ENCODE measurements at places on chromosomes 3 and 15.

DNA sequence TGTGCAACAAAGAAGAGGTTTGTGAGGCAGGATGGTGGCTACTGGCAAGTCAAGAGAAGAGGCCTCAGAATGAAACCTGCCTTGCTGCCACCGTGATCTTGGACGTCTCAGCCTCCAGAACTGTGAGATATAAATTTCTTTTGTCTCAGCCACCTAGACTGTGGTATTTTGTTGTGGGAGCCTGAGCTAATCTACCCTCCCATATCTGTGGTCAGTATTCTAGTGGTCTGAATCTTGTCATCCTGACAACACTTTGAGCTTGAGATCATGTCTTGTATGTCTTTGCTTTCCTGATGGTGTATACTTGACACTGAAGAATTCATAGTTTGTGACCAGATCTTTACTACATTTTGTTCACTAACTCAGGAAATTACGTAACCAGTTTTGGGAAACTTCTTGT, 240.6 kb upstream of the GOLIM4 start:
- DNase-seq, result no peak

DNA sequence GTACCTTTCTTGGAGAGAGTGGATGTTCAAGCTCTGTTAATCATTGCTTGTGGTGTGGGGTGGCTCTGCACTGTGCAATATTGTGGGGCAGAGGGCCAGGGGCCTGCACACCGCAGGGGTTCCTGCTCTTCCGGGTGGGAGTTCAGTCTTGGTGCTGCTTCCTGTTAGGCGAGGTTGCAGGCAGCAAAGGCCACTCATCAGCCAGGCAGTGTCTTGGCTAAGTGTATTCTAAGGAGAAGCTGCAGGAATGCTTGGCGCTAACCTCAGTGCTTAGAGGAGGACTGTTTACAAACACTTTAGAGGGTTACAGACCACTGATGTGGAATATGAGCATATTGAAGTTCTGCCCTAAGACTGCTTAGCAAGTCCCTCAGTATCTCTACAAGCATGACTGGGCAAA, 81.7 kb downstream of the CEP63 start:
- no peak for DNase-seq

DNA sequence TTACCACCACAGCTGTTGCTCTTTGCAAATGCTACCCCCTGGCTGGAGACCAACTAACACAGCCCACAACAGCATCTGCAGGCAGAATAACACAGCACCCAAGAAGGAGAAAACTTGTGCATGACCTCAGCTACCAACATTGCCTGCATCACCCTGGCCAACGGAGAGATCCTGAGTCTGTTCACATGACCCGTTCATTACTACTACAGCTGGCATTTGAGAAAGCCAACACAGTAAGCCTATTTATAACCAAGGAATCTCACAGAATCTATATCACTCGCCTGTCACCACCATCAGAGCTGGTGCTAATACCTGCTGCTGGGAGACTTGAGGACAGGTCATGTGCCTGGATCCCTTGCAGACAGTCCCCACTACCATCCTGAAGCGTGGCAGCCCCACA, 215.2 kb downstream of the POLQ start:
- no peak for DNase-seq

DNA sequence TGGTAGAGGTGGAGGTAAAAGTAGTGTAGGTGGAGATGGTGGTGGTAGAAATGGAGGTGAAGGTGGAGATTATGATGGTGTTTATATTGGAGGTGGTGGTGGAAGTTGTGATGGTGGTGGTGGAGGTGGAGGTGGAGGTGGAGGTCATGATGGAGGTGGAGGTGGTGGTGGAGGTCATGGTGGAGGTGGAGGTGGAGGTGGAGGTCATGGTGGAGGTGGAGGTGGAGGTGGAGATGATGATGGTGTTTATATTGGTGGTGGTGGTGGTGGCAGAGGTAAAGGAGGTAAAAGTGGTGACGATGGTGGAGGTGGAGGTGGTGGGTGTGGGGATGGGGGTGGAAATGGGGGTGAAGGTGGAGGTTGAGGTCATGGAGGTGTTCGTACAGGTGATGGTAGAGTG, 107.8 kb downstream of the ASB7 start:
- no peak for DNase-seq

GRCh38 chr3:170497207-170498095, 78.8 kb downstream of the CLDN11 start:
- DNase-seq, result no peak

DNA sequence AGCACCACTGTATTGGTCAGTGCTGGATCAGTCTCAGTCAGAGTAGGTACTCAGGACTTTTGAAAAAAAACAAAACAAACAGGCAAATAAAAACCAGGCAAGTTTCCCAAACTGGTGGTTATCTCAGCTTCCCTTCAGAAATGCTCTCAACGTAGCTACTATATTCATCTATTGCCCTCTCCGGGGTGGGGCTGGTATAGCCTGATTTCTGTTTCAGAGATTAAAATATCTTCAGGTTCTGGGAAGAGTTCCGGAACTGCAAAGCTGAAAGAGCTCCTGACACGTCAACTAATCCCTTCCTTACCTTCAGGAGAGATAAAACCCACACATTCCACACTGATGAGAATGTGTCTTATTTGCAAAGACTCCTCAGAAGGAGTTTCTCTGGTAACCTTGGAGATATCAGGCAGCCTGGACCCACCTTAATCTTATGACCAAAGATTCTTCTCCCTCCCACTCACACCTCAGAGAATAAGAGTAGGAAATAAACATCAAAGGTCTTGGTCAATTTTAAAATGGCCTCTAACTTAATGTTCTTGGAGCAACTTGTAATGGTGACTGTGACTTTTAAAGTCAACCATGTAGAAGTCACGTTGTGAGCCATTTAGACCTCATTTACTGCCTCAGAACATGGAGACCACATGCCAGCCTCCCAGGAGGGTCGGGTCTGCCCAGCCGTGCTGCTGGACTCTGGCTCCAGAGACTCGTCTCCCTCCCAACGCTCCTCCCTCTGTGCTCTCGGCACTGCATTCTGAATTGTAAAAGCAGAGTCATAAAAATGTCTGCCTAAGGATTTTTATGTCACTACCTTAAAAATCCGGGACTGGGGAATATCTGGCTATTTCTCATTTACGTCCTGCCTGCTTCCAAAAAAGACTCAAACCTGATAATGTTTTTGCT, 53.8 kb downstream of the CDCP1 start:
- no peak for DNase-seq

GRCh38 chr3:161343986-161344385, 27.3 kb downstream of the SPTSSB start:
- no peak for DNase-seq

DNA sequence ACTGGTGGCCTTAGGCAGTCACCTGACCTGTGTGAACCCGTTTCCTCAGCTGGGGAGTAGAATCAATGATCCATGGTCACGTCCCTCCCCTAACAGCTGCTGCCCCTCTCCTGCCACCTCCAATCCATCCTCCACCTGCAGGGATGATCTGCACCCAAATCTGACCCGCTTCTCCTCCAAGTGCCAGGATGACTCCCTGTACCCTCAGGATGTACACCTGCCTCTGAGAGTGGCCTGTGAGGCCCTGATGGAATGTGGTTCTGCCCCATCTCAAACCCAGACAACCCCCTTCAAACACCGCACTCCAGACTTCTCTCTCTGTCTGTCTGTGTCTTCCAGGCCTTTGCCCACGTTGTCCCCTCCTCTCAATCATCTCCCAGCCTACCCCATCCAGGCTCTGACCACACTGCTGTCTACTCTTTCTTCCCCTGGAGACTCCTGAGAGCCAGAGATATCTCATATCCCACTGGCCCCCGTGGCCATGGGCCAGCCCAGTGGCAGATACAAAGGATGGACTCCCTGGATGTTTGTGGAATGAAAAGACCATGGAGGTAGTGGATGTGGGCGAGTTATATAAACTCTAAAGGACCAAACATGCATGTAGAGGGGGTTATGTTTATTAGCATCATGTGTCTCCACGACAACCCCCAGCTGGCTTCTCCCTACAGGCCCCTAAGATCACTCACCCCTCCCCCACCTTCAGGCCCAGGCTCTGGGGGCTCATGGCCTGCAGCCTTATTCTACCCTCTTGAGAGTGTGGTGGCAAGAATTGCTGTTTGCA, 84.9 kb downstream of the SMAD6 start:
- no peak for DNase-seq

GRCh38 chr3:150762662-150763121, 277 bp downstream of the SIAH2 start:
- no peak for DNase-seq

DNA sequence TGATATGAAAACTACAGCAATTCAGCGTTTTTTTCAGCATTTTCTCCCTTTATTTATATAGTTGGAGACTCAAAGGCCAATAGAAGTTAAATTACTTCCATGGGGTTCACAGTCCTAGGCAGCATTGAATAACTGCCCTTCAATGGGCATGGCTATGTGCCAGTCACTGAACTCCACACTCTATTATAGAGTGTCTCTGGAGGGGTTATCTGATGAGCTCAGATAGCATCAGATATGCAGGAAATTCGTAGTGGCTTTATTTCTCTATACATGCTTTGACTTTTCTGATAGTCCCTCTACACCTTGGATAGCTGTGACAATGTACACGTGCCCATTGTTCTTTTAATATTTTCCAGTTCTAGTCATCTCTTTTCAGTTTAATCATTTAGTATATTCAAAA, 396.9 kb upstream of the CBLB start:
- no peak for DNase-seq

DNA sequence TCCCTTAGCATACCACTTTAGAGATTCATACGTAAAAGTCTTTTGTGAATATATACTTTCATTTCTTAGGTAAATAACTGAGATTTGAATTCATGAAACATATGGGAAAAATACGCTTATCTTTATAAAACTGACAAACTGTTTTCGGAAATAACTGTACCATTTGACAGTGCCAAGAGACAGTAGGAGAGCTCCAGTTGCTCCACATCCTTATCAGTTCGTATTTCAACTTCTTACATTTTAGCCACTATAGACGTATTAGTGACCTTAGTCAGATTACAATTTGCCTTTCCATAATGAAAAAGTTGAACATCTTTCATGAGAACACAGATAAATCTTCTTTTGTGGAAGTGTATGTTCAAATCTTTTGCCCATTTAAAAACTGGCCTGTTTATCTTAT, 133.5 kb downstream of the NR2E3 start:
- no peak for DNase-seq

DNA sequence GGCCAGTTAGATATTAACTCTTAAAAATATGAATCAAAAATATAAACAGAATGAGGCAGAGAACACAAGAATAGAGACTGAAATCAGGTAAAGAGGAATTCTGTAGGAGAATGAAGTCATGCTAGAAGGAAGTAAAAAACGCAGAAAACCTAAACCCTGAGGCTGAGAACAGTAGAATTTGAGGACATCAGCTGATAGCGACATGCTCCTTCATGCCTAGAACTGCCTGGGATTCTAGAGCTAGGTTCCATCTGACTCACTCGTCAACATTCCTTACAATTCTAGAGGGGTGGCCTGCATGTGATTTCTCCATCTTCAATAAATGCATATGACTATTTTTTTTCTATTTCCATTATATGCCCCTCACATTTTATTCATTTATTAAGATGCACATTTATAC, 343.0 kb downstream of the ROBO1 start:
- DNase-seq, result no peak

DNA sequence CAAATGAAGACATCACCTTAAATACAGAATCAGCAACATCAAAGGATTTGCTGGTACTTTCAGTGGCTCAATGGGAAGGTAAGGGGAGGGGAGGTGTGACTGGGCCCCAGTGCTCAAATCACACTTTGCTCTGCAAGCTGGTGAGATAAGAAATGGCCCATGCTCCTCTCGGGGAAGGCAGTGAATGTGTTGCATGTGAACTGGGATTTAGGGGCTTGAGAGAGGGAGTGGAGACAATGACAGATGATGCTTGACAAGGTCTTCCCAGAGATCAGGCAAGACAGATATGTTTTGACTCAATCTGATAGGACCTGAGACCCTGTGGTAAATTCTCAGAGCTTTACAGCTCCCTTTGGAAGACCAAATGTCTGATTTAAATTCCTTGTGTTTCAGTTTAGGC, 233.0 kb upstream of the PROK2 start:
- no peak for DNase-seq

DNA sequence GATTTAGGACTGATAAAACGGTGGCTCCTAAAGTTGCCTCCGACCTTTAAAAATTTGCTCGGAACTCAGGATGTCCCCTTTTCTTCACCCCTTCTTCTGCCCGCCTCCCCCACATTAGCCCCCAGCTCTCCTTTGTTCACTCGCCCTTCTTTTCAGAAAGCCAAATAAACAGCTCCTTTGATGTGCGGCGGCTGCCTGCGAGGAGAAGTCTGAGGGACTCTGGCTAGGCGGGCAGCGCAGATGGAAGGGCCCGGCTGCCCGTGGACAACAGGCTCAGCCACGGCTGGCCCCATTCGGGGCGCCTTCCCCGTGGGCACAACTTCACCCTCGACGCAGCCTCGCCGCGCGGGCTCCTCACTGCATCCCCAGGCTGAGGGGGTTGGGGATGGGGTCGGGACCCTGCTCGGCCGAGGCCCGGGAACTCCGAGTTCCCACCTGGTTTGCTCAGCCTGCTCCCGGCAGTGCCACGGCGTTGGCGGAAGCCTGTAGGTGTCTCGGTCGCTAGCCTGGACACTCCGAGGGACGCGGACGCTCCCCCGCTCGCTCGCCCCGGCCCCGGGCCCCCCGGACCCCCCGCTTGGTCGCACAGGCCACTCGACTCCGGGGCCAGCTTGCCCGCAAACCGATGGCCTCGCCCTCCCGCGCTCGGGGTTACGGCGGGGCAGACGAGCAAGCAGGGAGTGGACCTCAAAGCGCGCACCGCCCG, 897 bp upstream of the TLE3 start:
- peak; percentile 22 for DNase-seq

GRCh38 chr3:30400926-30401325, 205.5 kb upstream of the TGFBR2 start:
- no peak for DNase-seq

DNA sequence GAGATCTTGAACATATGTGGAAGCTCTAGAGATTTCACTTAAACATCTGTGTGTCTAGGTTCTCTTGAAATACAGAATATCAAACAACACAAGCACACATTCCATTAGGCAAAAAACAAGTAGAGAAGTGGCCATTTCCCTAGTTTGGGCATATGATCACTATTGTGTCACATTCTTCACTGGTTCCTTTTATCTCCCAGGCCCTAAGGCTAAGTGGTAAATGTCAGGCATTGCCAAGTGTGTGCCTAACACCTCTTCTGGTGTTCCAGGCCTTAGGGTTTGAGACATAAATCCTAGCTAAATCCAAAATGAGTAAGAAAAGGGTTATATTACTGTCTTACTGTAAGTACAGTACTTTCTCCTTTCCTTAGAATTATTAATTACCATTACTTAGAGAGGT, 880.1 kb downstream of the PDCD6IP start:
- DNase-seq, result no peak

- no peak for DNase-seq
Measured at GRCh38 chr3:52226229-52226817, 878 bp upstream of the TLR9 start.

- no peak for DNase-seq
Measured at GRCh38 chr3:13581485-13582365, 32.8 kb downstream of the FBLN2 start.

- DNase-seq, result no peak
Measured at GRCh38 chr3:179264449-179264848, 13.5 kb upstream of the KCNMB3 start.

Measured in activated T-cell treated with anti-CD3 and anti-CD28 coated beads for 4 hours (primary cell).